ENCODE measurements at places on chromosomes 1 and 21.
A peak's percentile ranks its signal among the peaks of the same experiment; 100 is the strongest.

GRCh38 chr1:235504122-235504493, at the start of gene B3GALNT2:
TSS of gene B3GALNT2 (minus strand) at chr1:235504452. CDS start at chr1:235504252, 200 bp downstream.
- no peak for DNase-seq

GRCh38 chr1:6822530-6823359, 37.5 kb downstream of the CAMTA1 start:
- DNase-seq = no peak

DNA sequence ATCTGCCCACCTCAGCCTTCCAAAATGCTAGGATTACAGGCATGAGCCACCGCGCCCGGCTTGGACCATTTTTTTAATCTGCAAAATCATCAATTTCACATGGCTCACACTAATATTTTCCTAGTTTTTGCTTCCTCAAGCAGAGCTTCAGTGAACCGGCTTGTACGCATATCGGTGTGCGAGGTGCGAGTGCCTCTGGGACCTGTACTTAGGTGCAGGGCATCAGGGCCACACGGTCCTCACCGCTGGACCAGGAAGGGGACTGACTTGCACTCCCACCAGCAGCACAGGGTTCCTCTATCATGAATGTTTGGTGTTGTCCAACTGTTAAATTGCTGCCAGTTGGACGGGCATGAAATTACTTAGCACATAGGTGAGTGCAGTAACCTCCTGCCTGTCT, 15.4 kb upstream of the SHE start:
- no peak for DNase-seq

GRCh38 chr1:203726417-203726867, 38.5 kb upstream of the LAX1 start:
- DNase-seq = no peak

- DNase-seq = no peak
Measured at GRCh38 chr21:42997053-42997452, 22.7 kb downstream of the PKNOX1 start.

- no peak for DNase-seq
Measured at GRCh38 chr1:109794319-109795132, 30.8 kb upstream of the EPS8L3 start.

GRCh38 chr1:201331166-201331565, 46.3 kb downstream of the TNNT2 start:
- no peak for DNase-seq

GRCh38 chr1:229841230-229841629, 215.2 kb downstream of the URB2 start:
- no peak for DNase-seq

GRCh38 chr1:85030536-85030935, 17.8 kb downstream of the MCOLN3 start:
- DNase-seq = no peak

GRCh38 chr1:41367288-41367642, 6.0 kb downstream of the FOXO6 start:
- DNase-seq = no peak

DNA sequence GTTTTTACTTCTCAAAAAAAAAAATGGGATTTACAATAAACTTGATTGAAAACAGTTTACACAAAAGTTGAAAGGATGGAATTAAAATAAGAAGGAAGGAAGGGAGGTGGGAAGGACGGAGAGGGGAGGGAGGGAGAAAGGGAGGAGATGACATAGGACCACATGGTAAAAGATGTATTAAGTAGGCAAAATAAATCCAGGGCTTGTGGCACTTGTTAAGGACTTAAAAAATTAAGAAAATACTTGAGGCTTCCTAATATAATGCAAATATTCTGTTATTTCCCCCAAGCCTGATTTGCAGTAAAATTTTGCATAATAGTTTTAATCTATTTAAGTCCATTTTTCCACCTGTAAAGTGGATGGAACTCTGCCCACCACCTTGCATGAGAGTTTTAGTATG, 27.5 kb downstream of the SLC30A10 start:
- DNase-seq = no peak

GRCh38 chr1:15956150-15956549, 19.8 kb downstream of the ZBTB17 start:
- no peak for DNase-seq

DNA sequence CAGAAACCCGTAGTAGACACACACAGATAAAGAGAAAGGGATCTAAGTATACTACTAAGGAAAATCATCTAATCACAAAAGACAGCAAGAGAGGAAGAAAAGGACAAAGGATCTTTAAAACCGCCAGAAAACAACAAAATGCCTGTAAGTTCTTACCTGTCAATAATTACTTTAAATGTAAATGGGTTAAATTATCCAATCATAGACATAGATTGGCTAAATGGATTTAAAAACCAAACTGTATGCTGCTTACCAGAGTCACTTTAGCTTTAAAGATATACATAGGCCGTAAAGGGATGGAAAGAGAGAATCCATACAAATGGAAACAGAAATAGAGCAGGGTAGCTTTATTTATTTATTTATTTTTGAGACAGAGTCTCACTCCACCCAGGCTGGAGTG, 44.0 kb downstream of the FLVCR1 start:
- DNase-seq = no peak

DNA sequence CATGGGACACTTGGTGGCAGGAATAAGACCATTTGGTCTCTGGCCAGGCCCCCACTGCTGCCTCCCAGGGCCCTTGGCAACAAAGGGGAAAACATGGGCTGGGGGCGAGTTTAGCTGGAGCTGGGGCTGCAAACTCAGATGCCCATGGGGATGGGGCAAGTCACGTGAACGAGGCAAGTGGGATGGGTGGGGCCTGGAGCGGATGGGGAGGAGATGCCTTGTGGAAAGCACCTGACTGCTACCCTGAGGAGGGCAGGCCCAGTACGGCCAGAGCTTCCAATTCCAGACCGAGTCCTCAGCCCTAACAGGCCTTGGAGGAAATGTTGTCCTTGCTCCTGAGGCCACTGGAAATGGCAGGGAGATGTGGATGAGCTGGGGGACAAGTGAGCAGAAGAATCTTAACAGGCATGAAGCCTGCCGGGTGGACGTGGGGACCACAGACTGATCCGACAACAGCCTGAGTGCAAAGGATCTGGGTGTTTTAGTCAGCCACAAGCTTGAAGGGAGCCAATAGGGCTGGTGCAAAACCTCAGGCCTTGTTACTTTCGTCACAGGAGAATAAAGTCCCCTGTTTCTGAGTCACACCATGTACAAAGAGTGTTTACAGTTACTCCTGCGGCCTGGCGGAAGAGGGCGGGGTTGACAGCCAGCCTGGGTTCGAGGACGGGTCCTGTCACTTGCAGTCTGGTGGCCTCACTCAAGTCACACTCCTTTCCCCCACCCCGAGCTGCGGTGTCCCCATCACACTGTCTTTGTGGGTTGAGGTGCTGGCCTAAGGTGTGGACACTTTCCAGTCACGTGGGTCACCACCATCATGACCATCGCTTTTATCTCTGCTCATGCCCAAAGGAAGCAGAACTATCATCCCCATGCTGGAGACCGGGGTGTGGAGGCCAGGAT, 19.1 kb downstream of the RUNX3 start:
- peak; percentile 21 for DNase-seq

DNA sequence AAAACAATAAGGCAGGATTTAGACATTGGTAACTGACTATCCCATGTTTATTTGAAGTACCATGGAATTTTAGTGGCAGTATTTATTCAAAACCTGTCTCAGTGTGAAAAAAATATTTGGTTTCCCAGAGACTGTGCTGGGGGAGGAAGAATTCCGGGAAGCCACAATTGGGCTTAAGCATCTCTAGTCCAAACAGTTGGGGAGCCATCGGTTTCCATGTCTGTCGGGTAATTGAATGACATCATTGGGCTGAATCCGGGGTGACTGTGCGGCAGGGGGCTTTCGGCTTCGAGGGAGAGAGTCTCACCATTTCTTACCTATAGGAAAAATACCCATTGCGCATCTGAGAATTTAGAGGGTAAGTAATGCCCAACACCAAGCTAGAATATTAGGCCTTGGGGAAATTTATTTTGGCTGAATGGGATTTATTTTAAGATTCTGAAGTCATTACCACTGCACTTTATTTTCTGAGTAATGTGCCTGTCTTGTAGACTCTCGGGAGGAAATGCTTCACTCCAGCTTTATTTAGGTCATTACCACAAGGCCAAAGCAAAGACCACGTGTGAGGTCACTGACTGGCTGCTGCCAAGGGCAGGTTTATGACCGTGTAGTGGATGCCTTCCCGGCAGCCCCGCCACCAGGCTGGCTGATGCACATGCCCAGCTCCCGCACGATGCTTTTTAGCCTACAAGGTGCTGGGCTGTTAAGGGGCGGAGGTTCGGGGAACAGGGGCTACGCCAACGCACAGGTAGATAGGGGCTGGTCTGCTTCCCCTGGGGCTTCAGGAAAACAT, 23.1 kb upstream of the UMODL1 start:
- peak; percentile 96 for DNase-seq

GRCh38 chr1:188641566-188642211, 1812.9 kb downstream of the PLA2G4A start:
- DNase-seq = no peak

DNA sequence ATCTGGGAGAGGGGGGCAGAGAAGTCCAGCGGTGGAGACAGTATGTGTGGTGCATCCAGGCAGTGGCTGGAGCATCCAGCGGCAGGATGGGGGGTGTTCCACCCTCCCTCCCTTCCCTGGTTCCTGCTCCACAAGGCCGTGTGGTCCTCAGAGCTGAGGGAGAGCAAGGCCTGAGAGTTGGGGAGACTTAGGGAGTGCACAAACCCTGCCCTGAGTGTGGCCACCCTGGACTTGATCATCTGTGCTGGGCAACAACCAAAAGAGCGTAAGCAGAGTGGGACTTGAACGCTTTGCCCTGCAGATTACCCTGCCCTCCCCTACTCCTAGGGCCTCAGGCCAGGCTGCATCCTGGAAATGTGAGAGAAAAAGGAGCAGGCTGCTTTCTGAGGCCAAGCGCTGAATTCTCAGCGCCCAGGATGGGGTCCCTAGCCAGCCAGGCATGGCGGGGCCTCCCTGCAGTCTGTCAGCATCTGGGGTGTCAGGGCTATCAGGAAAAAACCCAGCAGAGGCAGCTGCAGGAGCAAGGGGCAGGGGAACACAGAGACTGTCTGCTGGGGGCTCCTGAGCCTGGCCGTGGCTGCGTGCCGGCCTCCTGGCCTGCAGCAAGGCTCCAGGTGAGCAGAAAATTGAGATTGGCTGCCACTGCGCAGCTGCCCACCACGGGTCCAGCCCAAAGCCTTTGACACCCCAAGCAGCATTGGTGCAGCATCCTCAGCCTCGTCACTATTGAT, 266.2 kb downstream of the NPHP4 start:
- no peak for DNase-seq

DNA sequence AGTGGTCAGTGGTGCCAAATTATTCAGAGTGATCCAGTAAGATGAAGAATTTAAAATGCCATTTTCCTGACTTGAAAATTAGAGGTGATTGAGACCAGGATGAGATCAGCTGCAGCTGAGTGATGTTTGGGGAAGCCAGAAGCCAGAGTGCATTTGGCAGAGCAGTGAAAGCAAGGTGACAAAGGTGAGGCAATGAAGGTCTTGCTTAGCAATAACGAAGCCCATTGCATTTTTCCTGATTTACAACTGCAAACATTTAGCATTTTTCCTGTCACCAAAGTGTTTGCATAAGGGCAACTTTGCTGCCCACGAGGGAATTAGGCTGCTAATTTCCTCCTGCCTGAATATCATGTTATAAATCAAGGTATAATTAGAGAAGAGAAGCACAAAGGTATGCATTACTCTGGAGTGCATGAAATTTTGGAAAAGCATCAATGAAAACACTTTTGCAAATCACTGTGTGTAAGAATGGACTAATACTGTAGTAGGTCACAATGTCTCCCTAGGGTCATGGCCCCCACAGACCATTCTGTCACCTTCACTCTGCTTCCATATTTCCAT, 188.2 kb upstream of the LYPLAL1 start:
- no peak for DNase-seq

GRCh38 chr21:43306391-43306790, 120.5 kb downstream of the SIK1 start:
- no peak for DNase-seq

DNA sequence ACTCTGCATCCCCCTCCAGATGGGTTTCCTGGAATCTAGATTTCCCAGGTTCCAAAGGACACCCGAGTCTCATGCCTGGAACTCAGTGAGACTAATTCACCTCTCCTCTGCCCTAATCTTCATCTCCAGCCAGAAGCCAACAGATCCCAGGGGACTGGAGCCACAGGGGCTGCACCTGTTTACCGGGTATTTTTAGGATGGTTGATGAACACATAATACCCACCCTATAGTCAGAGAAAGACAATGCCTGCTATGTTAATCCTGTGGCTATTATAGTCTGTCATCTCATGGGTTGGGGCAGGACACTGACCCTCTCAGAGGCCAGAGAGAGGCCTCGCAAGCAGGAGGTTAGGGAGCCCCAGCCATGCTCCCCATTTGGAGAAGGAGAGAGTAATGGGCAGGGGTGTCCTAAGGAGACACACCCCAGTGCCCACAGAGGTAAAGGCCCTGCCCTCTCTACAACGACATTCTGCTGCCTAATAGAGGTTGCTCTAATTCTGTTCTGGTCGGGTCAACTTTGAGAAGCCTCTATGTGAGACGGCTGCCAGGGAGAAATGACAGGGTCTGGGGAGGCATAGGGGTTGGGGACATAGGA, 1.0 kb upstream of the TNNI1 start:
- no peak for DNase-seq

- peak; percentile 44 for DNase-seq
Measured at GRCh38 chr1:32361674-32362473, 411 bp downstream of the FAM229A start.

DNA sequence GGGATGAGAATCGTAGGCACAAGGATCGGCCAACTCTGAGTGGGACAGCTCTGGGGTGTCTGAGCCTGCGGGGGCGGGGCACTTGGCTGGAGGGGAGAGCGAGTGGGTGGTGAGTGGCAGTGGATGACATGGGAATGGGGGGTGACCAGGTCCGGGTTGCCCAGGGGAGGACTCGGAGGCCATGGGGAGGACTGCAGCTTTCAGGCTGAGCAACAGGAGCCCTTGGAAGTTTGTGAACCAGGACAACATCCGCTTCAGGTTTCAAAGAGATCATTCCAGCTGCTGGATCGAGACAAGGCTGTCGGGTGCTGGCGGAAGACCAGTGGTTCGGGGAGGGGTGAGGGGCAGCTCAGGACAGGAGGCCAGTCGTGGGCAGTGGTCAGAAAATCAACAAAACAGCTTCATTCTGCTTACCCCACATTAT, 124.4 kb upstream of the IRF2BP2 start:
- no peak for DNase-seq

GRCh38 chr1:83931658-83932253, 67.2 kb downstream of the TTLL7 start:
- DNase-seq = peak; percentile 63

GRCh38 chr1:1066403-1067283, 7.5 kb downstream of the RNF223 start:
- DNase-seq = no peak

- no peak for DNase-seq
Measured at GRCh38 chr1:37509181-37509580, 5.4 kb downstream of the MEAF6 start.

GRCh38 chr1:179831852-179832699, 45.5 kb downstream of the TOR1AIP2 start:
- DNase-seq = no peak

GRCh38 chr1:225152061-225152460, 222.6 kb downstream of the DNAH14 start:
- no peak for DNase-seq

- DNase-seq = no peak
Measured at GRCh38 chr21:42970946-42971653, 3.3 kb upstream of the PKNOX1 start.

GRCh38 chr1:169105434-169106094, 926 bp upstream of the ATP1B1 start:
- DNase-seq = peak; percentile 23
